Stimulated activated CD8-positive, alpha-beta memory T cell treated with anti-CD3 and anti-CD28 coated beads, Interleukin-4, amount 100 ng/mL, for 1 hour (primary cell): ENCODE measurements at places on chromosomes 16 and 17.

DNA sequence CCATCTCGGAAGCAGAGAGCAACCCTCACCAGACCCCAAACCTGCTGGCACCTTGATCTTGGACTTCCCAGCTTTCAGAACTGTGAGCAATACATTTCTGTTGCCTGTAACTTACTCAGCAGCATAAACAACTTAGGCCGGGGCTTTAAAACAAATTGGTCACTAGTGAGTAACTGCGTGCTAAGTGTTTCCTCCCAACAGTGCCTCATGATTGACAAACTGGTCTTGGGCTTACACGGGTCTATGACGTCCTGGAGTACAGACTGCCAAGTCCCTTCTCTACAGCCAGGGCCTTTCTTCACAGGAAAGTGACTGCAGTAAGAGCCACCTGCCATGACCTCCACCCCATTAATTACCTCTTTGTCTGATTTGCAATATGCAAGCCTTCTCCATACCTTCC, 136.7 kb downstream of the XYLT1 start:
- no peak for DNase-seq

- no peak for DNase-seq
Observed at GRCh38 chr17:80870401-80870800, 121.2 kb upstream of the CHMP6 start.

- no peak for DNase-seq
Observed at GRCh38 chr17:59311051-59311468, 20.4 kb upstream of the YPEL2 start.

- DNase-seq, result no peak
Observed at GRCh38 chr17:75152922-75153779, 1.2 kb downstream of the JPT1 start.

- DNase-seq, result peak; percentile 1
Observed at GRCh38 chr17:54968988-54969332, 395 bp downstream of the STXBP4 start.

- no peak for DNase-seq
Observed at GRCh38 chr17:1110541-1110861, 69.3 kb downstream of the ABR start.

- DNase-seq, result no peak
Observed at GRCh38 chr17:28760601-28761562, 17.1 kb downstream of the TRAF4 start.

- DNase-seq, result no peak
Observed at GRCh38 chr16:56763291-56763916, 33.5 kb downstream of the NUP93 start.

DNA sequence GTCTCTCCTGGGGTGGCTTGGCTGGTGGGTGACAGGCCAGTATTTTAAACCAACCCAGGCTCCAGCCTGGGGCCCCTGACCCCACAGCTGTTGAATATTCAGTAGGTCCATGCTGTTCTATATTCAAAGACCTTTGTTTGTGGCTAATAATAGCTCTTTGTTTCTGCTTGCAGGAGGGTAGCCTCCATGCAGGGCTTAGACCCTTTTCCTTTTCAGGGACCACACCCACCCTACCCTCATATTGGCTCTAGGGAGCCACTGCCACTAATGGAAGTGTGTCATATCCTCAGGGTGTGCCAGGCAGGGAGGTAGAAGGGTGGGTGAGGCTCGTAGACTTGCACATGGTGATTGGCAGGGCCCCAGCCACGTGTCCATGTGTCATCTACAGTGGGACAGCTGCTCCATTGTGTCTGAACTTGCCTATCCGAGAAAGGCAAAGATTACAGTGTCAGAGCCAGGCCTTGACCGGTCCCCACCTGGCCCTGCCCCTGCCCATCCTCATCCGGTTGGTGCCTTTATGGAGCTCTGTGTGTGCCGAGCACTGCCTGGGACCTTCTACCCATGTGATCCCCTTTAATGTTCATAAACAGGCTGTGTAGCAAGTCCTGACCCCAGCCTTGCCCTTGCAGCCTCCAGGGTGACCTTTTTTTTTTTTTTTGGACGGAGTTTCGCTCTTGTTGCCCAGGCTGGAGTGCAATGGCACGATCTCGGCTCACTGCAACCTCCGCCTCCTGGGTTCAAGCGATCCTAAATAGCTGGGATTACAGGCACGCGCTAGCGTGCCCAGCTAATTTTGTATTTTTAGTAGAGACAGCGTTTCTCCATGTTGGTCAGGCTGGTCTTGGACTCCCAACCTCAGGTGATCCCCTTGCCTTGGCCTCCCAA, 22.1 kb downstream of the TMC7 start:
- DNase-seq, result no peak

GRCh38 chr16:61413021-61413420, 623.2 kb downstream of the CDH8 start:
- DNase-seq, result no peak

DNA sequence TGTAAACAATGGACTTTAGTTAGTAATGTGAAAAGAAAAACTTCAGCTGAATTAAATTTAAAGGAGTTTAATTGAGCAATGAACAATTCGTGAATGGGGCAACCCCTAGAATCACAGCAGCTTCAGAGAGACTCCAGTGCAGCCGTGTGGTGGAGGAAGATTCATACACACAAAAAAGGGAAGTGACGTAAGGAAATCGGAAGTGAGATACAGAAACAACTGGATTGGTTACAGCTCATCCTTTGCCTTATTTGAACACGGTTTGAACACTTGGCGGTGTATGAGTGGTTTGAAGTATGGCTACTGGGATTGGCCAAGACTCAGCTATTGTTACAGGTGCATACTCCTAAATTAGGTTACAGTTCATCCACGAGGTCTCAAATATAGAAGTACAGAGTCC, 460.4 kb upstream of the ASIC2 start:
- no peak for DNase-seq

- DNase-seq, result no peak
Observed at GRCh38 chr17:29581583-29582253, 7.7 kb downstream of the GIT1 start.

- no peak for DNase-seq
Observed at GRCh38 chr17:1473170-1473569, 17.1 kb upstream of the CRK start.

GRCh38 chr16:19365486-19365885, 52.2 kb upstream of the TMC5 start:
- no peak for DNase-seq

- no peak for DNase-seq
Observed at GRCh38 chr17:35931794-35932425, 1.3 kb upstream of the RDM1 start.

GRCh38 chr16:25126820-25127232, 15.3 kb downstream of the LCMT1 start:
- DNase-seq, result no peak

- DNase-seq, result no peak
Observed at GRCh38 chr17:80717720-80718083, 173.1 kb downstream of the RPTOR start.

DNA sequence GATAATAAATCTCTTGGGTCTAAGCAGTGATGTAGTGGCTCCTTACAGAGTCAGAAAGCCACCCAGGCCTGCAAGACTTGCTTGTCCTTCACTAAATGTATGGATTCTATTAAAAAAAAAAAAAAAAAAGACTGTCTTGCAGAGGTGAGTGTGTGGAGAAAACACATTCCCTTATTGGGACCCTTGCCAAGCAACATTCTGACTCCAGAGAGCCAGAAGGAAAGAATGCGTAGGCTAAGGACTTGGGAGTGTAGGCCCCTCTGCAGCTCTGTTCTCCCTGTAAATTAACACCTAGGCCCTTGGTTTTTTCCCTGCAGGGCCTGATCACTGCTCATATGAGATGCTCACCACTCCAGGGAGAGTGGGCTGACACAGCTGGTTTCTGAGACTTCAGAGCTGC, 17.8 kb downstream of the SCPEP1 start:
- DNase-seq, result no peak
